ENCODE measurements at places on chromosomes 2 and 18.
A peak's percentile ranks its signal among the peaks of the same experiment; 100 is the strongest.

GRCh38 chr18:28846958-28847357, 670.0 kb upstream of the CDH2 start:
- no peak overlapping the region for H3K4me3 ChIP-seq
- H3K4me1 ChIP-seq: no peaks in the 10 kb centered on the region
- H3K27me3 ChIP-seq: no peaks in the 10 kb centered on the region
- DNase-seq: no peak
- H3K36me3 ChIP-seq: no peaks in the 10 kb centered on the region

- no peaks in the 10 kb centered on the region for H3K36me3 ChIP-seq
- H3K27me3 ChIP-seq: no peaks in the 10 kb centered on the region
- DNase-seq: no peak
- H3K27ac ChIP-seq: no peak overlapping the region
- H3K4me3 ChIP-seq: no peak overlapping the region
- H3K4me1 ChIP-seq: peaks cover 49% of the 10 kb centered on the region
Observed at GRCh38 chr2:216354306-216354705, 18.0 kb downstream of the MARCHF4 start.

GRCh38 chr2:47003641-47004427, 88.2 kb upstream of the MCFD2 start:
- no peaks in the 10 kb centered on the region for H3K27me3 ChIP-seq
- H3K4me1 ChIP-seq: no peaks in the 10 kb centered on the region
- no peak overlapping the region for H3K4me3 ChIP-seq

GRCh38 chr18:76805221-76805620, 17.1 kb upstream of the ZNF236 start:
- H3K27ac ChIP-seq: no peak overlapping the region
- no peak overlapping the region for H3K4me3 ChIP-seq

GRCh38 chr2:17610521-17610920, 70.0 kb downstream of the VSNL1 start:
- H3K27me3 ChIP-seq: no peaks in the 10 kb centered on the region
- no peak overlapping the region for H3K4me3 ChIP-seq
- H3K27ac ChIP-seq: no peak overlapping the region
- H3K36me3 ChIP-seq: no peaks in the 10 kb centered on the region
- DNase-seq: no peak

GRCh38 chr18:9147440-9148202, 11.0 kb downstream of the ANKRD12 start:
- no peak overlapping the region for H3K4me3 ChIP-seq
- no peaks in the 10 kb centered on the region for H3K36me3 ChIP-seq
- peak; percentile 24 for DNase-seq
- no peaks in the 10 kb centered on the region for H3K27me3 ChIP-seq
- peaks cover 45% of the 10 kb centered on the region for H3K4me1 ChIP-seq

- H3K36me3 ChIP-seq: no peaks in the 10 kb centered on the region
- H3K4me1 ChIP-seq: peaks cover 21% of the 10 kb centered on the region
- H3K27ac ChIP-seq: peak overlapping the region; percentile 73
- H3K27me3 ChIP-seq: no peaks in the 10 kb centered on the region
- H3K4me3 ChIP-seq: peak overlapping the region; percentile 68
Observed at GRCh38 chr2:160269365-160269764, 69.3 kb upstream of the ITGB6 start.

- no peaks in the 10 kb centered on the region for H3K27me3 ChIP-seq
- no peaks in the 10 kb centered on the region for H3K36me3 ChIP-seq
- no peak for DNase-seq
- peak overlapping the region; percentile 80 for H3K4me3 ChIP-seq
- peaks cover 5% of the 10 kb centered on the region for H3K4me1 ChIP-seq
- H3K27ac ChIP-seq: no peak overlapping the region
Observed at GRCh38 chr2:210169516-210170195, 1.6 kb downstream of the KANSL1L start.

DNA sequence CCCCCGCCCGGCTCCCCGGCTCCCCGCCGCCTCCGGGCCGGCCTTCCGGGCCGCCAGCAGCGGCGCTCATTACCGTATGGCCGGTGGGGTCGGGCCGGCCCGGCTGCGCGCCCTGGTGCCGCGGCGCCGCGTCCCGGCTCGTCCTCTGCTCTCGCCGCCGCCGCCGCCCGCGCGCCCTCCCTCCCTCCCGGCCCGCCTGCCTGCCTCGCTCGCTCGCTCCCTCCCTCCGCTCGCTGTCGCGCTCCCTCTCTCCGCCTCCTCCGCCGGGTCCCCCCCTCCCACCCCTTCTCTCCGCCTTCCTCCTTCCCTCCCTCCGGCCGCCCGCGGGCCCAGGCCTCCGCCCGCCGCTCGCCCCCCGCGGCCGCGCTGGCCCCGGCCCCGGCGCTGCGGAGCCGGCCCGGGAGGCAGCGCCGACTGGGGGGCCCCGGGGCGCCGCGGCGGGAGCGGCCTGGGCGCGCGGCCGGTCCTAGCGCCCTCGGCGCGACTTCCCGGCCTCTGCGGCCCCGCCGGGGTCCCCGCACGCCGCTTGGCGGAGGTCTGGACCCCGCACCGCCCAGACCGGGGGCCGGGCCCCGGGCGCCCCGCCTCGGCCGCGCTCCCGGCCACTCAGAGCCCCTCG, at the start of gene DNMT3A:
DNMT3A (minus strand) TSS at position 173 of the 619 bp plus-strand sequence. CDS start 27,941 bp downstream, outside the sequence.
- H3K4me1 ChIP-seq: peaks cover 25% of the 10 kb centered on the region
- no peaks in the 10 kb centered on the region for H3K27me3 ChIP-seq
- peak within 1 kb of the TSS; percentile 4 for H3K27ac ChIP-seq

GRCh38 chr2:43333656-43334144, 107.3 kb upstream of the ZFP36L2 start:
- DNase-seq: no peak
- no peaks in the 10 kb centered on the region for H3K27me3 ChIP-seq
- H3K4me3 ChIP-seq: no peak overlapping the region
- H3K27ac ChIP-seq: no peak overlapping the region
- no peaks in the 10 kb centered on the region for H3K4me1 ChIP-seq

DNA sequence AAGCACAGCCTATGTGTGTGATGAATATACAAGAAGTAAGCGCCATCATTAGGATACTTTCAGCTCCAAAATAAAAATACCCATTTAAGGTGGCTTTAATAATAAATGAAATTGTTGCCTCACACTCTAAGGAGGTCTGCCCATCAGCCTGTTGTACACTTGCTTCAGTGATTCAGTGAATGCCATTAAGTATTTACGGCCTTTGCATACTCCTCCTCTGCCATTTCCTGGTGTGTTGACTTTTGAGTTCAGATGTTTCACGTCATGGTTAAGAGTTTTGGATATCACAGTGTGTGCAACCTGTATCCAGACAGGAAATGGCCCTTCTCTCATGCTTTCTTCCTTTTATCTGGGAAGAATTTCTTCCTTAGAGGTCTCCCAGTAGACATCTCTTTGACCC, 38.6 kb upstream of the SNORC start:
- no peaks in the 10 kb centered on the region for H3K4me1 ChIP-seq
- no peak overlapping the region for H3K27ac ChIP-seq
- H3K4me3 ChIP-seq: no peak overlapping the region
- no peaks in the 10 kb centered on the region for H3K27me3 ChIP-seq
- H3K36me3 ChIP-seq: peaks cover 44% of the 10 kb centered on the region

- H3K4me3 ChIP-seq: no peak overlapping the region
- H3K36me3 ChIP-seq: no peaks in the 10 kb centered on the region
- DNase-seq: no peak
- H3K4me1 ChIP-seq: no peaks in the 10 kb centered on the region
- H3K27me3 ChIP-seq: no peaks in the 10 kb centered on the region
Observed at GRCh38 chr2:133586978-133587377, 18.7 kb upstream of the NCKAP5 start.

GRCh38 chr18:76923485-76924085, 101.2 kb downstream of the ZNF236 start:
- no peaks in the 10 kb centered on the region for H3K4me1 ChIP-seq
- no peak for DNase-seq
- H3K27me3 ChIP-seq: no peaks in the 10 kb centered on the region

- no peaks in the 10 kb centered on the region for H3K36me3 ChIP-seq
- no peaks in the 10 kb centered on the region for H3K27me3 ChIP-seq
Observed at GRCh38 chr18:60092073-60092472, 192.3 kb downstream of the PMAIP1 start.

- H3K4me1 ChIP-seq: no peaks in the 10 kb centered on the region
- no peaks in the 10 kb centered on the region for H3K27me3 ChIP-seq
- H3K4me3 ChIP-seq: no peak overlapping the region
- H3K36me3 ChIP-seq: no peaks in the 10 kb centered on the region
Observed at GRCh38 chr18:68220458-68220857, 494.4 kb downstream of the TMX3 start.

- no peak for DNase-seq
- H3K36me3 ChIP-seq: no peaks in the 10 kb centered on the region
- no peak overlapping the region for H3K4me3 ChIP-seq
- H3K4me1 ChIP-seq: no peaks in the 10 kb centered on the region
- no peaks in the 10 kb centered on the region for H3K27me3 ChIP-seq
- no peak overlapping the region for H3K27ac ChIP-seq
Observed at GRCh38 chr2:172783165-172783898, 47.7 kb downstream of the RAPGEF4 start.

GRCh38 chr2:97991081-97991856, 4.5 kb downstream of the TMEM131 start:
- DNase-seq: no peak
- H3K27me3 ChIP-seq: no peaks in the 10 kb centered on the region
- H3K27ac ChIP-seq: no peak overlapping the region

DNA sequence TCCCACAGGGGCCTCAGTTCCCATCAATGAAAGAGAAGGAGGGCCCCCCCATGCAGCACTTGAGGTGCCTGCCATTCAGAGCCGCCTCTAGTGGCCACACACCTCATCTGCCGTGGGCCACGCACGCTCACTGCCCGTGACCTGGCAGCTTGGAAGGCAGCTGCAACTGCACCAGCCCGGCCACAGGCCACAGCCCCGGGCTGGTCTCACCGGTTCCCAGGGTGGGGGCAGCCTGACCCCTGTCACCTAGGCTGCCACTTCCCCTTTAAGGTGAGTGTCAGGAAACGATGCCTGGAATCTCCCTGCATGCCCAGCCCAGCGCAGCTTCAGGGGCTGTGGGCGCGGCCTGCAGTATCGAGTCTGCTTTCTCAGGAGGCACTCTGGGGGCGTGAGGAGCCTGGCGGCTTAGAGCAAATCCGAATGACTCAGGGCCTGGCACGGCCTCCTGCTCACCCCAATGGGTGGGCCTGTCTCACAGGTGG, 2.6 kb downstream of the MAB21L4 start:
- DNase-seq: no peak
- H3K36me3 ChIP-seq: no peaks in the 10 kb centered on the region
- no peaks in the 10 kb centered on the region for H3K27me3 ChIP-seq
- no peaks in the 10 kb centered on the region for H3K4me1 ChIP-seq
- no peak overlapping the region for H3K4me3 ChIP-seq

DNA sequence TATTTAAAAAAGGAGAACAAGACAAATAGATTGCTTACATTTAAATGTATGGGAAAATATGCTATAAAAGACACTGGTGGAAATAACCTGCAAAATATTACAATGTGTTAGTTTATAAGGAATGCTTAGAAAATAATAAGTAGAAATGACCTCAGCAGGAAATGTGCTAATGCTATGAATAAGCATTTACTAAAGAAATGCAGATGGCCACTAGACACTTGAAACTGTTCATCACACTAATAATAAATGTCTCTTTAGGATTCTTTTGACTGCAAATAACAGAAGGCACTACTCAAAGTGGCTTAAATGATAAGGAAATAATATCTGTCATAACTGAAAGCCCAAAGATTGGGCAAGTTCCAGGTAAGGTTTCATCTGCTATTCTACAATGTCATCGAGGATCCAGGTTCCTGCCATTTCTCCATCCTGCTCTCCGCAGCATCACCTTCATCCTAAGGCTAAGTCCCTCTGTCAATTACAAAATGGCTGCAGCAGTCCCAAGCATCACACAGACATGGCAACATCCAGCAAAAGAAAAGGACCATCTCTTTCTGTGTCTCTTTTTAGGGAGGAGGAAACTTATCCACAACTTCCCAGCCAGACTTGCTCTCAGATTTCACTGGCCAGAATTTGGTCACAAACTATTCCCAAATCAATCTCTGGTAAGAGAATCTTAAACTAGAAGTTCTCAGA, 21.9 kb downstream of the METTL8 start:
- no peaks in the 10 kb centered on the region for H3K4me1 ChIP-seq
- H3K27ac ChIP-seq: no peak overlapping the region
- H3K27me3 ChIP-seq: no peaks in the 10 kb centered on the region
- DNase-seq: no peak

- H3K4me3 ChIP-seq: no peak overlapping the region
- no peak for DNase-seq
- no peaks in the 10 kb centered on the region for H3K36me3 ChIP-seq
- no peak overlapping the region for H3K27ac ChIP-seq
Observed at GRCh38 chr18:3691705-3692104, 241.7 kb downstream of the TGIF1 start.

GRCh38 chr18:57469884-57470283, 34.7 kb downstream of the ONECUT2 start:
- no peak overlapping the region for H3K27ac ChIP-seq
- DNase-seq: no peak
- H3K36me3 ChIP-seq: no peaks in the 10 kb centered on the region
- no peak overlapping the region for H3K4me3 ChIP-seq

GRCh38 chr18:76234676-76235060, 260.4 kb downstream of the ZNF516 start:
- no peak overlapping the region for H3K4me3 ChIP-seq
- no peak for DNase-seq
- H3K4me1 ChIP-seq: no peaks in the 10 kb centered on the region
- no peaks in the 10 kb centered on the region for H3K36me3 ChIP-seq

DNA sequence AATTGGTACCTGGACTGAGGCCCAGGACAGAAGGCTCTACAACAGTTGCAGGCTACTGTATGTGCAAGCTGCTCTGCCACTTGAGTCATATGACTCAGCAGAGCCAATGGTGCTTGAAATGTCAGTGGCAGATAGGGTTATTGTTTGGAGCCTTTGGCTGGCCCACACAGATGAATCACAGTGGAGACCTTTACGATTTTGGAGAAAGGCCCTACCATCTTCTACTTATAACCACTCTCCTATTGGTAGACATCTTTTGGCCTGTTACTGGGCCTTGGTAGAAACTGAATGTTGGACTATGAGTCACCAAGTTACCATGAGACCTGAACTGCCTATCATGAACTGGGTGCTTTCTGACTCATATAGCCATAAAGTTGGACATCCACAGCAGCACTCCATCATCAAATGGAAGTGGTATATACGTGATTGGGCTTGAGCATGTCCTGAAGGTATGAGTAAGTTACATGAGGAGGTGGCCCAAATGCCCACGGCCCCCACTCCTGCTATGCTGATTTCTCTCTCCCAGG, 88.9 kb upstream of the NRXN1 start:
- no peak for DNase-seq
- H3K4me3 ChIP-seq: no peak overlapping the region
- H3K27ac ChIP-seq: no peak overlapping the region

DNA sequence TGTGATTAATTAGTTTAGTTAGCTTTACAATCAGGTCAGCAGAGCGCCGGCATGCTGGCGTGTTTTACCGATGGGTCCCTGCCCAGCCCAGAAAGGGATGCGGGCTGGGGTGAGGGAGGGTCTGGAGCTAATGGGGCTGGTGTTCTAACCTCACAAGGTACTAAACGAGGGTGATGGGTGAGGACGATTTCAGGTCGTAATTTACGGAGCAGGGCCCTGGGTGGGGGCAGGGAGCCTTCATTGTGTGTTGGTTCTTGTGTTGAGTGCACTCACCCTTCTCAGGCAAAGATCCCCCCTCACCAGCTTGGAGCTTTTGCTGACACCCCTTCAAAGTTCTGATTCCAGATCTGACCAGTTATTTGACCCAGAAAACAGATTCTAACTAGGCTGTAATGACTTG, 39.5 kb downstream of the PTGR3 start:
- no peaks in the 10 kb centered on the region for H3K27me3 ChIP-seq
- H3K27ac ChIP-seq: no peak overlapping the region
- no peaks in the 10 kb centered on the region for H3K4me1 ChIP-seq
- no peak for DNase-seq
- no peaks in the 10 kb centered on the region for H3K36me3 ChIP-seq

- no peak overlapping the region for H3K27ac ChIP-seq
- H3K27me3 ChIP-seq: no peaks in the 10 kb centered on the region
- H3K4me3 ChIP-seq: no peak overlapping the region
- no peak for DNase-seq
- H3K4me1 ChIP-seq: no peaks in the 10 kb centered on the region
Observed at GRCh38 chr2:114631146-114631545, 188.7 kb downstream of the DPP10 start.

Data from effector memory CD4-positive, alpha-beta T cell (primary cell).